Umbilical cord (tissue), 2 donors: ENCODE measurements at places on chromosomes 5 and 9. TPM values are rescaled to one million over a fixed set of nuclear protein-coding genes. Genes with fewer than 3 reads are reported as not detected.

DNA sequence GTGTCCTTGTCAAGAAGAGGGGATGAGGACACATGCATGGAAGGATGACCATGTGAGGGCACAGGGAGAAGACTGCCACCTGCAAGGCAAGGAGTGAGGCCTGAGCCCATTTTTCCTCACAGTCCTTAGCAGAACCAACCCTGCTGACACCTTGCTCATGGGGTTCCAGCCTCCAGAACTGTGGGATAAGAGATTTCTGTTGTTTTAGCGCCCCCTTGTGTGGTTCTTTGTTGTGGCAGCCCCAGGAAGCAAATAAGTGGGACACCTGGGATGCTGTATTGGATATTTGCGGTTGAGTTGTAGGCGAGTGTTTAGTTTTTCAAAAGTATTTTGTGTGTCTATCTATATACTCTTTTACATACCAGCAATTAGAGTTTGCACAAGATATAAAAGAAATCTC, 206.4 kb downstream of the NXNL2 start:
- no peak for DNase-seq

Gene CA9
- total RNA-seq: 13.0 TPM

- DNase-seq: no peak
Observed at GRCh38 chr5:29193972-29194371, 1999.5 kb upstream of the CDH6 start.

Gene IFNA2
- total RNA-seq: 5.8 TPM

GRCh38 chr9:86508208-86508903, 154.1 kb upstream of the TUT7 start:
- DNase-seq: no peak

DNA sequence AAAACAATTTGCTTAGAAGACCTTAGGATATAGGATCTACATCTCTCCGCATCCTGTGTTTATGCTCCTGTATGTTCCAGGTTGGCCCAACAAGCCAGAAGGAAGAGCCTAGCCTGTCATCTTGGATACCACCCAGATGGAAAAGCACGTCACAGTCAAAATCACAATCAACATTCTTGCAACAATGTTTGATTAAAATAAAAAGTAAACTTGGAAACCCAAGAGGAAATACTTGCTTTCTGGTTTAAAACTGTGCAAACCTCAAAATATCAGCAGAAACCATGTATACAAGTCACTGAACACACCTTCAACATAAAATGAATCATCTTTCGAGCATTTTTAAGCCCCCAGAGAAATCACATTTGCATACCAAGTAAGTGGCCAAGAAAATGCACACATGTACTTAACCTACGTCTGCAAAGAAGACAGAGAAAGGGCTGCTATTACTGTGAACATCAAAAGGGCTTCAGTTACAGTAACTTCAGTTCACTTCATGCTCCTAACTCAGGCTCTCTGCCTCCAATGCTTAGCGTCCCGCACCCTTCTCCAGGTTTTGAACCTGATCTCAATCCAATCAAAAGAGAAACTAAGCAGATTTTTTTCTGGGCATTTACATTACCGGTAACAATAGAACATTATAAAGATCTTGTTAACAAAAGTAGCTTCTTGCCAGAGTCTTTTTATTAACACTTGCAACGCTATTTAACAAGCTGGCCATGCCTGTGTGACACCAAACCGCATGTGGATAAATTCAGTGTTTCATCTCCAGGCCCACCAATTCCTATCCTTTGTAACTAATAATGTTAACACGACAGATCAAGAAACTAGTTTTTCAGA, 1.3 kb downstream of the ENC1 start:
- DNase-seq: peak; percentile 49

DNA sequence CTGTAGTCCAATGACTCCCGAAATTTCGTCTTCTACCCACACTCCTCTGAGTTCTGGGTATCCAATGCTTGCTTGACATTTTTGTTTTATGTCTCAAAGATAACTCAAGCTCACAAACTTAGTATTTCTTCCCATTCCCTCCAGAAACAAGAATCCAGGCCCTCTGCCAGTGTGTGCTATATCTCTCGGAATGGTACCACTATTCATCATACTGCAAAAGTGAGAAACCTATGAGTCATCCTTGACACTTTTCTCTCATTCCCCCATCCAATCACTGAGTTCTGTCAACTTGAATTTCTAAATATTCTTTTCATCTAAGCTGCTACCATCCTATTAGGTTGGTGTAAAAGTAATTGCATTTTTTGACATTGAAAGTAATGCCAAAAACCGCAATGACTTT, 9.8 kb downstream of the SLC12A2 start:
- DNase-seq: no peak

Gene OTP
- total RNA-seq: 6.0 TPM

GRCh38 chr5:149801307-149801990, 71.3 kb downstream of the PPARGC1B start:
- DNase-seq: no peak

- peak; percentile 28 for DNase-seq
Observed at GRCh38 chr9:114588210-114588609, 641 bp downstream of the ATP6V1G1 start.

- no peak for DNase-seq
Observed at GRCh38 chr5:115478281-115478680, 66.3 kb downstream of the FEM1C start.

DNA sequence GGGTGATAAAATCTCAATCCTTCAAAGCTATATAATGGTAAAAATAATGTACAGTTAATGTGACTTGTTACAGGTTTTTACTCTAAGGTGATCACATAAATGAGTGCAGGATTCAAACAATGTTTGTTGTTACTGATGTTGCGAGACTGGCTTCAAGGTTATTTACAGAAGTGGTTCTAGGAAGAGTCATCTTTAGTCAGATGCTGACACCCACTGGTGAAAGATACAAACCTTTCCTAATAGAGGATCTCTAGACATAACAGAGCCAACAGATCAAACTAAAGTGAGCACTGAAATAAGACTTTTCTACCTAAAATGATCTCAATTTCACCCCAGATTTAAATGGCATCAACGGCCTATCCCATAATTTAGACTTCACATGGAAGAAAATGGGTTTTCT, 20.2 kb downstream of the ARSB start:
- peak; percentile 81 for DNase-seq

DNA sequence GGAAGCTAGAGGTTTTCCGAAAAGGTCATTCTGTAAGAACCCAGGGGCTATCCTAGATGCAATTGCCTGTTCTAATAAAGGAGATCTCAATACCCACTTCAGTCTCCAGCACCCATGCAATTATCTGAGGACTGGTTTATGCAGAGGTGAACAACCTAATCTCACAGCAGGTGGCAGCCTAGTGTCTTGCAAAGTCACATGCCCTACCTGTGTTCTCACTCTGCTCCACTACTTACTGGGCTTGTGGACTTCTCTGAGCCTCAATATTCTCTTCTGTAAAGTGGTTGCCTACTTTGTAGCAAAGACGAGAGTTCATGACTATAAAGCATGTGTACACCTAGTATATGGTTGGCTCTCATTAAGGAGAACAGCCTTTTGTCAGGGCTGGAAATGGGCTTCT, 21.0 kb upstream of the ALDH1B1 start:
- DNase-seq: peak; percentile 26

GRCh38 chr5:158013939-158014338, 155.0 kb upstream of the CLINT1 start:
- peak; percentile 63 for DNase-seq

Gene ACER2
- 2.2 TPM for total RNA-seq

Gene BRINP1
- total RNA-seq: 1.9 TPM

Gene LOX
- 303 TPM for total RNA-seq

GRCh38 chr9:20914556-20914955, 116.9 kb downstream of the HACD4 start:
- DNase-seq: no peak

Gene KIAA0825
- total RNA-seq: 17.3 TPM

Gene AGXT2
- total RNA-seq: 2.2 TPM

GRCh38 chr9:105007143-105007542, 79.2 kb upstream of the ABCA1 start:
- DNase-seq: peak; percentile 31

- DNase-seq: no peak
Observed at GRCh38 chr5:160254706-160255105, 25.4 kb downstream of the FABP6 start.

DNA sequence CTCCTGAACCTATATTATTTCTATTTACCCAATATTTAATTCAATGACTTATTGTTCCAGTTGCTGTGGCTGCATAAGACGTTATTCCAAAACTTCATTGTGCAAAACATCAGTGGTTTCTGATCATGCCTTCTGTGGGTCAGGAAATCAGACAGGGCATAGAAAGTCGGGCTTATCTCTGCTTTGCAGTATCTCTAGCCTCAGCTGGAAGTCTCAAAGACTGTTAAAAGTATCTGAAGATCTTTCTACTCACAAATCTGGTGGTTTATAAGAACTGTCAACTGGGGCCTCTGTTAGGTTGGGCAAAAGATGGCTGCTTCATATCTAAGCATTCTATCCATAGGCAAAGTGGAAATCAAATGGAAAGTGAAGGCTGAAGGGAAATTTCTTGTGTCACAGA, 687.7 kb upstream of the ARRDC3 start:
- no peak for DNase-seq

DNA sequence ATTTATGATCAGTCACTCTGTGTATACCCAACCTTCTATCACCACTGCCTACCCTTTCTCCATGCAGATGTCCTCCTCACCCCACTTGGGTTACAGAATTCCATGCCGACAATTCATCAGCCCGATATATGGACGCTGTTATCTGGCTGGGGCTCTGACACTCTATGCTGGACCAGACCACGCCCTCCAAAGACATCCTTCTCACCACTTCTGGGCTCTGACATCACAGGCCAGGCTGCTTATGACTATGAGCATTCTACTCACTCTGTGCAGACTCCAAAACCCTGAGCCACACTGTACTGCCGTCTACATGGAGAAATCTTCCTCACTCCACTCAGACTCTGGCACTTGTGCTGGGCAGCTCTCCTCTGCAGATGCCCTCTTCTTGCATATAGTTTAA, 7.6 kb upstream of the AK3 start:
- no peak for DNase-seq

DNA sequence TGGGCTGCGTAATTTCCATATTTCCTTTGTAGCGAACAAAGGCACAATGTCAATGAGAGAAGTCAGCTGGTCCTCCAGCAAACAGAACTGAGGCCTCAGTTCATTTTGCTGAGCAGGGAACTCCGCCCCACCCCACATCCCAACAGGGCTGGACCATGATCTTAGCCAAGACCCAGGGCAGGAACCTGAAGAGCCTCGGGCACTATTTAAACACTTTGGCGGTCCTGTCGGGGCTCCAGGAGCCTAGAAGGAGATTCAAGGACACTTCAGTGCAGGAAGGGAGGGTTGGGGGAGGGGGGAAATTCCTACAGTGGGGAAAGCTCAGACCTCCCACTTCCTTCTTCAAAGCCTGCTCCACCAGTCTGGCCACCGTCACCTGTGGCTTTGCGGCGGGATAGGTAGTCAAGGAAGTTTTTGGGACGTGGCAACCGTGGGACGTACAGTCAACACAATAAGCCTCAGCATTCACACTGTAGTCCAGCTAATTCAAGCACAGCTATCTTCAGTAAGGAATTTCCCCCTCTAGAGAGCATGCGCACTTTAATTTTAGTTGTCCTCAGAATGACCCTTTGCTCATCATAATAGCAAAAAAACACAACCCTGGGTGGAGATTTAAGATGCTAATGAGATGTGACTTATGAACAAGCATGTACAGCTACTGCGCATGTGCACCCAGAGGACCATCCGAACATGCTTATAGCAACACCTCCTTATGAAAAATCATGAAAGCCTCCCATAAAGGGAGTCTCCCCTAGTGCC, 30.9 kb downstream of the S1PR3 start:
- DNase-seq: peak; percentile 78

Gene DDX4
- 4.1 TPM for total RNA-seq

Gene IFNK
- total RNA-seq: 2.4 TPM

- DNase-seq: no peak
Observed at GRCh38 chr5:154480847-154481246, 2.8 kb upstream of the HAND1 start.

DNA sequence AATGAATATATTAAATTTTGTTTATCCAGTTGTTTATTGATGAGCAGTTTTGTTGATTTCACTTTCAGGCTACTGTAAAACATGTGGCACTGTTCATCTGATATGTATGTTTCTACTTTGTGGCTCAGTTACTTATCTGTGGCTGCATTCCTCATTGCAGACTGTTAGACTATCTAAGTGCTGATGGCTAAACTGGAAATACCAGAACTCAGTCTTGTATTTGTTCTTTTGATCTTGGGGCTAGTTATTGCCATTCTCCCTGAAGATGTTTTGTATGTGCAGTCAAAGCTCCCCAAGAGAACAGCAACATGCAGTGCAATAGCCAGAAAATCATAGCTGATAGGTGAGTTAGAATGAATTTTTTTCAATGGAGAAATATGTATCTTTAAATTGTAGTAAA, 162.2 kb downstream of the GADD45G start:
- peak; percentile 57 for DNase-seq

- no peak for DNase-seq
Observed at GRCh38 chr9:108259917-108260675, 595.7 kb downstream of the ACTL7B start.

DNA sequence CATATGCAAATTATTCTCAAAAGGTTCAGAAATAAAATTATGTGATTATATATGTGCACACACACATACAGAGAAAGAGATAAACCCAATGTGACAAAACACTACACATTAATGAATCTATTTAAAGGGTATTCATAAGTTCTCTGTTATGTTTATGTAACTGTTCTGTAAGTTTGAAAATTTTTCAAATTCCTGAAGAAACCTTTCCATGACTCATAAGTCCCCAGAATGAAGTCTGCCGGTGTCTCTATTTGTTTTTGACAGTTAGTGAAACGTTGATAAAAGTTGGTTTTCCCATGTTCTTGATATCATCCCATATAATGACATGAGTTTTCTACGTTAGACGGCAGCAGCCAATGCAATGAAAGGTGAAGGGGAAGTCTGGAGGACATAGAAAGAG, 199.5 kb upstream of the PUM3 start:
- no peak for DNase-seq

GRCh38 chr5:141835928-141836670, 42.1 kb downstream of the PCDH1 start:
- DNase-seq: peak; percentile 72

DNA sequence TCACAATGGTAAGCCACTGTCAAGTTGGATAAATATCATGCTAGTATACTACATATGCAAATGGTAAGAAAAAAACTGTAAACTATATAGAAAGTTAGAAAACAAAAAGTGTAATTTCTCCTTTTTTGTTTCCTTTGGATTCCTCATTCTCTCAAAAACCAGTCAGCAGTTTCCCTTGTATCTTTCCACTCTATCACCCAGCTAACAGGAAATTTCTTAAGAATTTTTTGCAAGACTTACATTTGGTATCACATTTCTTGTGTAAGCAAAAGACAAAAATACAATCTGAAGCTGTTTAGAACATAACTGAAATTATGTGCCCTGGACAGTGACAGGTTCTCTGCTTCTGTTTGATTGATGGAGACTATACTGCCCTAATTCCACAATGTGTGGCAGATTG, 25.2 kb upstream of the MSH3 start:
- no peak for DNase-seq
